HT1080 (cell line): ENCODE measurements at places on chromosomes 6 and 20. TPM values are rescaled to one million over a fixed set of nuclear protein-coding genes. Genes with fewer than 3 reads are reported as not detected.

TSHZ2 gene
- not detected in 2 replicates for total RNA-seq

RCAN2 gene
- total RNA-seq = 0.03 and 0.13 TPM in 2 replicates

PTPRK gene
- total RNA-seq = 51.7 and 102 TPM in 2 replicates

- no peak for DNase-seq
These were observed 346.0 kb upstream of the MARCKS start for GRCh38 chr6:113511100-113511499.

GRCh38 chr6:50899306-50899870, 80.7 kb downstream of the TFAP2B start:
- DNase-seq = no peak

GRCh38 chr6:56335726-56336125, 88.3 kb upstream of the COL21A1 start:
- DNase-seq = peak; percentile 88

- DNase-seq = peak; percentile 27
These were observed 50.8 kb downstream of the GFOD1 start for GRCh38 chr6:13436399-13437217.

POLH gene
- total RNA-seq = 25.9 and 29.1 TPM in 2 replicates

PROKR2 gene
- not detected in 2 replicates for total RNA-seq

HLA-G gene
- not detected in 2 replicates for total RNA-seq

- DNase-seq = peak; percentile 94
These were observed 211.6 kb upstream of the ZNF184 start for GRCh38 chr6:27684264-27685211.

DNA sequence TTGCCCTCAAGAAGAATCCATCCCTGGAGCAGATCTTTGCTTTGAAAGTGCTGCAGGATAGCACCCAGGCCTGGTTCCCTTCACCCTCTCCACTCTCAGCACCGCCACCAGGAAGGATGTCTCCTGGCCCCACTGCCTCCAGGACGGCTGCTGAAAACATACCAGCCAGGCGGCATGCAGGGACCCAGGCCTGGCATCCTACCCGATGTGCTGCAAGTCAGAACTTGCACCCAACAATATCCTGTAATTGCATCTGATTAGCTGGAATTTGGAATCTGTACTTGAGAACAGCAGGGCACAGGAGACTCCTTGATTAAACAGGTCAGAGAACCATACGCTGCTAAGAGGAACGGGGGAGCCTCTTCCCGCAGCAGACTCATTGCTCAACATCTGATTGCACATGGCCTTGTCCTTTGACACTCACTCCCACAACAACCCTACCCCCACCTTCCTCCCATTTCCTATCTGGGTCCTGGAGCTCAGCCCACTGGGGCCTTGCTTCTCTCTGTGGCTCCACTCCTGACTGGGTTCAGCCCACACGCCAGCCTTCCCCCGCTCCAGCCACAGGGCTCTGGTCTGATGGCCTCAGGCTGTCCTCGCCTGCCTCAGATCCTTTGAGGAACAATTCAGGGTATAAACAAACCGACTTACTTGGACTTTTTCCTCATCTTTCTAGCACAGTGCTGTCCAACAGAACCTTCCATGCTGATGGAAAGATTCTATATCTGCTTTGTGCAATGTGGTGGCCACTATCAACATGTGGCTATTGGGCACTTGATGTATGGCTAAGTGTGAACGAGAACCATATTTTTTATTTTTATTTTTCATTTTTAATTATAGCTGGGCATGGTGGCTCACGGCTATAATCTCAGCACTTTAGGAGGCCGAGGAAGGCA, 78.0 kb downstream of the FGD2 start:
- DNase-seq = no peak

PABPC1L gene
- 7.4 and 8.0 TPM in 2 replicates for total RNA-seq

DNA sequence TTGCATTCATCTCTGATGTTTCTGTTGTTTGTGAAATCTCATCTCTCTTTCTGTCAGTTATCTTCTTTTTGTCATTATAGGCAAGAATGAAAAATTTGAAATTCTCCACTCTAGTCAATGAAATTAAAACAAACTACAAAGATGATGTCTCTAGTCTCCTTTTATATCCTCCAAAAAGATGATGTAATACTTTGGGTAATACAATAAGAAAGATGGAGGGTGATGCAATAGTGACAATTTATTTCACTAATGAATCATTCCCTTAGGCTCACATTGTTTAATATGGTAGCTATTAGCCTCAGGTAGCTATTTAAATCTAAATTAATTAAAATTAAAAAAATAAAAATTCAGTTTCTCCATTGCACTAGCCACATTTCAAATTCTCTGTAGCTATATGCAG, 145.4 kb downstream of the UST start:
- DNase-seq = no peak

HCK gene
- not detected in 2 replicates for total RNA-seq

DNA sequence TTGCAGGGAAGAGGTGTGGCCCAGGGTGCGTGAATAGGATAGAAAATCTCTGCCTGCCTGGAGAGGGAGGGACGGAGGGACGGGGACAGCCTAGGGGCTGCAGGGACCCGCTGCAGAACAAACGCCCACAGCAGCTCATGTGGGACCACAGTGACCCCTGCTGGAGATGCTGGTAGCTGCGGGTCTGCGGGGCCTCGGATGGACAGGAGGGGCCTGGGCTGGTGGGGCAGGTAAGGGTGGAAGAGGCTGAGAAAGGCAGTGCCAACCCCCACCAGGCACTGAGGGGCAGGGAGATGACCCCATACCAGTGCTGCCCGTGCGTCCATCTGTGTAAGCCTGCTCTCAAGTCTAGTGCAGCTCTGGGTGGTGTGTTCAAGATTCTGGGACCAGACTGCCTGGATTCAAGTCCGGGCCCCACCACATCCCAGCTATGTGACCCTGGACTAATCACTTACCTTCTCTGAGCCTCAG, 39.4 kb downstream of the KIAA1755 start:
- peak; percentile 79 for DNase-seq

TMC2 gene
- not detected in 2 replicates for total RNA-seq

GRCh38 chr6:105874835-105875626, 211.1 kb upstream of the PRDM1 start:
- no peak for DNase-seq

- peak; percentile 98 for DNase-seq
These were observed at the start of gene SNX3 for GRCh38 chr6:108260809-108261569. Gene SNX3, minus strand, starts transcription at chr6:108261040. Its CDS starts 119 bp downstream, at chr6:108260921.

CCR6 gene
- total RNA-seq = 0.06 TPM in 1 of 2 replicates, not detected in the other

TRIM31 gene
- 0.03 TPM in 1 of 2 replicates, not detected in the other for total RNA-seq

GRCh38 chr6:167766986-167767714, 59.6 kb upstream of the AFDN start:
- DNase-seq = no peak

WFDC6 gene
- total RNA-seq = not detected in 2 replicates

DNA sequence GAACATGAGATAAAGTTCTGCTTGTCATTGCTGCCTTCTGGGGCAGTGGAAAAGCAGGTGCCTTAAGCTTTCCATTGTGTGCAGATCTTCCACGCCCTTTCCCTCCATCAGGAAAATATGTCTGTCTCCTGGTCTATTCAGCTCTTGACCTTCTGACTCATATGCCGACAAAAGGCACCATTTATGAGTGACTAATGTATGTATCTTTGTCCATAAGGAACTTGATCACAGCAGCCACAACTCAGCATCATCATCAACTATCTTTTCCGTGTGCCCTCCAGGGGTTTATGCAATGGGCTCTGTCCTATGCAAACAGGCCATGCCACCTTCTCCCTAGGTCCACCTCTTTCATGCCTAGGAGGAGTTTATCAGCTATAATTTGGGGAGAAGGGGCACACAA, 102.7 kb upstream of the QKI start:
- DNase-seq = peak; percentile 80

- peak; percentile 23 for DNase-seq
These were observed 66.2 kb downstream of the ARMC2 start for GRCh38 chr6:108914235-108915022.

KIF25 gene
- not detected in 2 replicates for total RNA-seq

DNA sequence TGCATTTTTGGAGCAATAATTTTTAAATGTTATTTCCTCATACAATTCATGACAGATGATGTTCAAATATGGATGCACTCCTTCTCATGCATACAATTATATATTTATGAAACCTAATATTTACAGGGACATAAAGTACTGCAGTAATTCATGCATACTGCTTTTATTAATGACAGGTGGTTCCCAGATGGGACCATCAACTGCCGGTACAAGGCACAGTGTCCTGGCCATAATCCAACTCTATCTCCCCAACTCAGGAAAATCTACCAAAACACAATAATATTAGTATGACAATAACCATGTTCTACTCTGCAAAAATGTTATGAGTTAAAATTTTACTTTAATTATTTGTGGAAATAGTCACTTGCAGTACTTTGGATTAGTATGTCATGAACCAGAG, 77.8 kb downstream of the VIP start:
- DNase-seq = no peak

DNA sequence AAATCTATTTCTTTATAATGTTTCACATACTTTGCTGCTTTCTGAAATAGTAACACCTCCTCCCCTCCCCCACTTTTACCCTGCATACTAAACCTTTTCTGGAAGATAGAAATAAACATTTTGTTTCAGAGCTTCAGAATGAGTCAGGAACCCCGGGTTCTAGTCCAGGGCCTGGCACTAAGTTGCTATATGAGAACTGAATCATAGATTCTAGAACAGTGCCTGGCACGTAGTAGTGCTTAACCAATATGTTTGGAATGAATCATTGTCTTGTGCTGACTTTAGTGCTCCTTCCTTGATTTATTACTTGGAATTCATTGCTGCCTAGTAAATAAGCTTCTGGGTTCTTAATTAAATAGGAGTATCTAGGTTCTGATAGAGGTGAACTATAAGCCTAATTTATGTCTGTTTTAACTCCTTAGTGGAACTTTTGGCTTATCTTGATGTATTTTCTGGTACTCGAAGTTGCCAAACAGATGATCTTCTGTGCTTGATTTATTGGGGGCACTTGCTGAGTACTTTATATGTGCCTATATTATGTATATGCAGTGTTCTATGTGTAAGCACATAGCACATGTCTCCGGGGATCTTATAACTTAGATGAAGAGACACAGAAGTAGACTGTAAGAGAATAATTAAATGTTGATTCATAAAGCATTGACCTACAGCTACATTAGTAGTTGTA, 18.6 kb downstream of the TAB2 start:
- DNase-seq = peak; percentile 57

DNA sequence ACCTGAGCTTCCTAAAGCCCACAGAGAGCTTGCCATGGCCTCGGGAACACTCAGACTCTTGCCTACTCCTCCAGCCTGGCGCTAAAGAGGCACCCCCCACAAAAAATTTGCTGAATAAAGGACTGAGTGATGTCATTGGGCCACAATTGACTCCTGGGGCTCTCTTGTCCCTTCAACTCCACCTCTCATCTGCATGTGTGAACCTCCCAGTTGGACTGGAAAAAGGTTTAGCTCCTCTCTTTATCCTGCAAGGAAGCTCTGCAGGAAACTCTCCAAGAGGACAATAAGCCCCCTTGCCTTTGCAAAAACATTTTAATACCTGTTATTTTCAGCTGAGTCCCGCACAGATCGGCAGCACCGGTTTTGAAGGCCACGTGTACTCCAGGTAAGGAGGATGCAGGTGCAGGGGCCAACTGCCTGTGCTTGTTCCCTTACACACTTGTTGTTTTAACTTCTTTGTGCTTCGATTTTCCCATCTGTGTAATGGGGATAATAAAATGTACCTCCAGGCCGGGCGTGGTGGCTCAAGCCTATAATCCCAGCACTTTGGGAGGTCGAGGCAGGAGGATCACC, 107.3 kb downstream of the TFAP2C start:
- no peak for DNase-seq
